ENCODE measurements at places on chromosomes 13 and 19.

DNA sequence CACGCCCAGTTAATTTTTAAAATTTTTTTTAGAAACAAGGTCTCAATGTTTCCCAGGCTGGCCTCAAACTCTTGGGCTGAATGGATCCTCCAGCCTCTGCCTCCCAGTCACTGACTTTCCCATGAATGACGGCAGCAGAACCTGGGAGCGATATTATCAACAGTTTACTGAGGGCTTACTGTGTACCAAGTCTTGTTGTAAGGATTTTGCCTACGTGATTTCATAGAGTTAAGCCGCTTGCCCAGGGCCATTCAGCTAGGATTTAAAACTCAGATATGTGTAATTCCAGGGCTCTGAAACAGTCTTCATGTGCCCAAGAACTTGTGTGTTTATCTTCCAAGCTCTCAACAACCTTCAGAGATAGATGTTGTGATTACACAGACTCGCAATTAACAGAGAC lies 6.0 kb upstream of the KXD1 start:
- no peak overlapping the region for H3K4me3 ChIP-seq
- H3K27me3 ChIP-seq: peaks cover 2% of the 10 kb centered on the region
- no peaks in the 10 kb centered on the region for H3K36me3 ChIP-seq
- H3K27ac ChIP-seq: no peak overlapping the region
- DNase-seq: no peak

DNA sequence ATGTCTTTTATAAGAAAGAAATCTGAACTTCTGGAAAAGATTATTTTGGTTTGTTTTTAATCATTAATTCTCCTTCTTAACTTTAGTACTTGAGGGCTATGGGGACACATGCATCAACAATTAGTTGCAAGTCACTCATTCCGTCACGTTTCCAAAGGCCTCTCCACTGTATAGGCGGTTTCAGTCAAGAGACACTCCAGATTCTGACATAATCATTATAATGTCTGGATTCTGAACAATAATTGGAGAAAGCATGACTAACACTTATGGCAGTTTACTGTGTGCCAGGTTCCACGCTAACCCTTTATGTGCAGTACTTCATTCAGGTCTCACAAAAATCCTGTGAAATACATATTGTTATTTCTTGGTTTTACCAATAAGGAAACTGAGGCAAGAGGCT lies 71.9 kb downstream of the TNFRSF19 start:
- no peak overlapping the region for H3K27ac ChIP-seq
- no peak overlapping the region for H3K4me3 ChIP-seq
- peaks cover 14% of the 10 kb centered on the region for H3K27me3 ChIP-seq
- DNase-seq: no peak
- H3K36me3 ChIP-seq: no peaks in the 10 kb centered on the region

- no peak for DNase-seq
- H3K27me3 ChIP-seq: peaks cover 16% of the 10 kb centered on the region
- no peaks in the 10 kb centered on the region for H3K4me1 ChIP-seq
- no peaks in the 10 kb centered on the region for H3K36me3 ChIP-seq
- no peak overlapping the region for H3K27ac ChIP-seq
Observed at GRCh38 chr13:29722415-29722814, 126.9 kb upstream of the SLC7A1 start.

- H3K27ac ChIP-seq: no peak overlapping the region
- H3K27me3 ChIP-seq: no peaks in the 10 kb centered on the region
- peaks cover 37% of the 10 kb centered on the region for H3K36me3 ChIP-seq
- H3K4me3 ChIP-seq: peak overlapping the region; percentile 91
Observed at GRCh38 chr13:49494645-49495044, 1.1 kb upstream of the PHF11 start.

- no peak for DNase-seq
- H3K36me3 ChIP-seq: no peaks in the 10 kb centered on the region
- H3K27me3 ChIP-seq: peaks cover 43% of the 10 kb centered on the region
Observed at GRCh38 chr13:31121379-31122140, 40.1 kb downstream of the HSPH1 start.

DNA sequence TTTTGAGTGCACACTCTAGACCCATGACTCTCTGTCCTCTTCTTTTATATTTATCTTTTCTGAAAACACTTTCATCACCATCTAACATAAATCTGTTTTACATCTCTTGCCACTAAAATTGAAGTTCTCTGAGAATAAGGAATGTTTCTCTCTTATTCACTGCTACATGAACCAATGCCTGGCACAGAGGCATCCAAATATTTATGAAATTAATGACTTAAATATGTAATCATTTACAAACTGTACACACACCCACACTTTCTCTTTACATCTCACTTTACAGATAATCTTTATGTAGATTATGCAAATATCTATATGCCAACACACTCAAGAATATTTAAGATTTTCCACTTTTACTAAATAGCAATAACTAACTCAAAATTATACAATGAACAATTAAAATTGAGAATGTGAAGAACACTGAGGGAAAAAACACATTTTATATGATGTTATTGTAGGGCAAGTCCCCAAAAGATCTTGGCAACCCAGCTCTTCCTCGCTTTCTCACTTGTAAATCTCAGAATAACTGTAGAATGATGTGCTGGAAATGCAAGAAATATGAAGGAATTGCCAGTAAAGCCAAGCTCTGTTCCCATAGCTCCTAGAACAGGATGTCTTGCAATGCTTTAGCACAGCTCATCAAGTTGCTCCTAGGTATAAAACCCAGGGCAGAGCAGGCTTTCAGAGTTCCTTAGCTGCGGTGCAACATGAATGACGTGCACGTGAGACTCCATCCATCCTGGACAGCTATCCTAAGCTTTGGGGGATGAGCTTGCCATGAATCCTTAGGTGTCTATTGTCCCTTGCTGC lies 50.7 kb downstream of the UGGT2 start:
- H3K27ac ChIP-seq: no peak overlapping the region
- no peaks in the 10 kb centered on the region for H3K4me1 ChIP-seq
- H3K27me3 ChIP-seq: no peaks in the 10 kb centered on the region
- no peak overlapping the region for H3K4me3 ChIP-seq
- no peak for DNase-seq

- no peak overlapping the region for H3K27ac ChIP-seq
- no peaks in the 10 kb centered on the region for H3K4me1 ChIP-seq
- no peaks in the 10 kb centered on the region for H3K36me3 ChIP-seq
- DNase-seq: no peak
- H3K4me3 ChIP-seq: no peak overlapping the region
Observed at GRCh38 chr13:80642641-80643040, 301.7 kb upstream of the SPRY2 start.

DNA sequence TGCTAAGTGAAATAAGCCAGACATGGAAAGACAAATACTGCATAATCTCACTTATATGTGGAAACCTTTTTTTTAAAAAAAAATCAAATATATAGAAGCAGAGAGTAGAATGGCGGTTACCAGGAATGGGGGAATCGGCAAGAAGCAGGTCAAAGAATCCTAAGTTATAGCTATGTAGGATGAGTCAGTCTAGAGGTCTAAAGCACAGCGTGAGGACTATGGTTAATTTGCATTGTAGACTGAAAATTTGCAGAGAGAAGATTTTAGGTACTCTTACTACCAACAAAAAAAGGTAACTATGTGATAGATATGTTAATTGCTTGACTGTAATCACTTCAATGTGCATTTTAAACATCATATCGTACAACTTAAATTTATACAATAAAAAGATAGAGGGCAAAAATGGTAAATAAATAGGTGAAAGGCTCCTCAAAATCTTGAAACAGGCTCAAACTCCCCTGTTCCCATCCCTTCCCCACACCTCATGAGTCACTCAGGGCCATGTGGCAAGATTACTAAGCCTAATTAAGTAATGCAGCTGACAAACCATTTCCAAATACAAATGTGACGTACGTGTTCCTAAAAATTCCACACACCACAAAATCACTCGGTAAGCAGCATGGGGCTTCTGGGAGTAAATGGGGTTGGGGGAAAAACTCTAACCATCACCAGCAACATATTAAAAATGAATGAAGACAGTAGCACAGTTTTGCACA lies 159.0 kb downstream of the USP12 start:
- H3K27ac ChIP-seq: no peak overlapping the region
- no peaks in the 10 kb centered on the region for H3K36me3 ChIP-seq
- DNase-seq: no peak
- H3K27me3 ChIP-seq: peaks cover 16% of the 10 kb centered on the region
- peaks cover 2% of the 10 kb centered on the region for H3K4me1 ChIP-seq

- H3K27me3 ChIP-seq: no peaks in the 10 kb centered on the region
- no peak overlapping the region for H3K4me3 ChIP-seq
- DNase-seq: no peak
- H3K27ac ChIP-seq: no peak overlapping the region
- peaks cover 85% of the 10 kb centered on the region for H3K36me3 ChIP-seq
Observed at GRCh38 chr13:98879127-98879520, 98.7 kb downstream of the DOCK9 start.

DNA sequence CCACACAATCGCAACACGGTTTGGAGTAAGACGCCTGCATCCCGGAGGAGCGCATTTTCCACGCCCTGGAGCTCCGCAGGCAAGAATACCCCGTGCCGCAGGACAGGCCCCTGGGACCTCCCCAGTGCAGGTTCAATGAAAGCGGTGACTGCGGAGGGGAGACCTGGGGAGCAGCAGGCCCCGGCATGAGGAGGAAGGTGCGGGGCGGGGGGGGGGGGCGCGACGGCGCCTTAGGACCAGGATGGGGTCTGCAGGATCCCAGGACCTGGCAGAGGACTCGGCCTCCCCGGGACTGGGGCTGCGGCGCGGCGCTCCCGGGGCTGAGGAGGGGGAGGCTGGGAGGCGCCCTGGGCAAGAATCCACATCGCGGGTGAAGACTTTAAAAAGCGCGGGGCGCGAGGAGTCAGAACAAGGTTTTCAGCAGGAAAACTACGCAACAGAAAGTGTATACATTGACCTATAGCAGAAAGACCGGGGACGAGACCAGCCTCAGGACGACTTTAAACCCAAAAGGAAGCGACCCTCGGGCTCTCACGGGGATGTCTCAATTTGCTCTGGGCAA lies 432 bp downstream of the ZNF611 start:
- H3K4me3 ChIP-seq: peak overlapping the region; percentile 89
- no peaks in the 10 kb centered on the region for H3K27me3 ChIP-seq
- H3K4me1 ChIP-seq: peaks cover 19% of the 10 kb centered on the region
- peaks cover 39% of the 10 kb centered on the region for H3K36me3 ChIP-seq
- H3K27ac ChIP-seq: peak overlapping the region; percentile 81
- no peak for DNase-seq

GRCh38 chr19:42176990-42177685 lies 40.3 kb downstream of the DEDD2 start:
- peaks cover 7% of the 10 kb centered on the region for H3K4me1 ChIP-seq
- peak; percentile 73 for DNase-seq
- H3K36me3 ChIP-seq: no peaks in the 10 kb centered on the region
- H3K27ac ChIP-seq: no peak overlapping the region
- H3K27me3 ChIP-seq: peaks cover 39% of the 10 kb centered on the region

DNA sequence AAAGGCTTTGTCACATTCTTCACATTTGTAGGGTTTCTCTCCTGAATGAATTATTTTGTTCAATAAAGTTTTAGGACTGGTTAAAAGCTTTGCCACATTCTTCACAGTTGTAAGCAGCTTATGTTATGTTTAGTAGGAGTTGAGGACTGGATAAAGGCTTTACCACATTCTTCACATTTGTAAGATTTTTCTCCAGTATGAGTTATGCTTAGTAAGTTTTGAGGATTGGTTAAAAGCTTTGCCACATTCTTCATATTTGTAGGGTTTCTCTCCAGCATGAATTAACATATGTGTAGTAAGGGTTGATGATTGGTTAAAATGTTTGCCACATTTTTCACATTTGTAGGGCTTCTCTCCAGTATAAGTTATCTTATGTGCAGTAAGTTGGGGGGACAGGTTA lies 79.9 kb downstream of the ZNF431 start:
- H3K4me3 ChIP-seq: no peak overlapping the region
- no peaks in the 10 kb centered on the region for H3K4me1 ChIP-seq
- H3K27ac ChIP-seq: no peak overlapping the region
- no peaks in the 10 kb centered on the region for H3K36me3 ChIP-seq
- H3K27me3 ChIP-seq: no peaks in the 10 kb centered on the region
- no peak for DNase-seq

DNA sequence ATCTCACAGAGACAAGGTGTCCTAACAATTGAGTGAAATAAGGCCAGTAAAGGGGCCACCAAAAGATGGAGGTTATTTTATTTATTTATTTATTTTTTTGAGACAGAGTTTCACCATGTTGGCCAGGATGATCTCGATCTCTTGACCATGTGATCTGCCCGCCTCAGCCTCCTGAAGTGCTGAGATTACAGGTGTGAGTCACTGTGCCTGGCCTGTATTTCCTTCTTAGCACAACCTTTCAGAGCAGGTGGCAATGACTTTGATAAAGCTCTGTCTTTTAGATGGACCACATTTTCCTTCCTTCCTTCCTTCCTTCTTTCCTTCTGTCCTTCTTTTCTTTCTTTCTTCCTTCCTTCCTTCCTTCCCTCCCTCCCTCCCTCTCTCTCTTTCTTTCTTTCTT lies 11.0 kb upstream of the DOCK6 start:
- no peak overlapping the region for H3K4me3 ChIP-seq
- H3K4me1 ChIP-seq: no peaks in the 10 kb centered on the region
- H3K27ac ChIP-seq: no peak overlapping the region
- DNase-seq: no peak

DNA sequence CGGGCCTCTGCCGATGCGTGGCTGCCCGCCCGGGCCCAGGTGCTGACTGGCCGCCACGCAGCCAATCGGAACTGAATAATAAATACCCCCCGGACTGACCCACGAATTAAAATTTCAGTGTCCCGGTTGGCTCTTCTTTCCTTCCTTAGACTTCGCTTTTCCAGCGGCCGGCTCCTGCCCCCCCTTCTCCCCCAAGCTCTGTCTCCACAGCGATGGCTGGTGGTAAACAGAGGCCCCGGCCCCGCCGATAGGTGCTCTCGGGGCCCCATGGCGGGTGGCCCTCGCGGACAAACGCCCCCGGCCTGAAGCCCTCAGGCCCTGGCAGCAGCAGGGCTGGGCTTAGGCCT lies 2.6 kb downstream of the ZBTB7A start:
- H3K4me3 ChIP-seq: peak overlapping the region; percentile 80
- no peak overlapping the region for H3K27ac ChIP-seq
- H3K27me3 ChIP-seq: no peaks in the 10 kb centered on the region
- H3K4me1 ChIP-seq: peaks cover 13% of the 10 kb centered on the region

- no peak overlapping the region for H3K4me3 ChIP-seq
- DNase-seq: no peak
- no peaks in the 10 kb centered on the region for H3K4me1 ChIP-seq
- H3K36me3 ChIP-seq: no peaks in the 10 kb centered on the region
Observed at GRCh38 chr13:83980331-83980730, 98.1 kb upstream of the SLITRK1 start.

- DNase-seq: no peak
- no peak overlapping the region for H3K27ac ChIP-seq
- peaks cover 17% of the 10 kb centered on the region for H3K27me3 ChIP-seq
- H3K4me3 ChIP-seq: no peak overlapping the region
Observed at GRCh38 chr19:17393002-17393401, 994 bp downstream of the CCDC194 start.

GRCh38 chr19:40553885-40554857 lies 22.5 kb upstream of the SHKBP1 start:
- DNase-seq: no peak
- peaks cover 33% of the 10 kb centered on the region for H3K27me3 ChIP-seq
- no peak overlapping the region for H3K4me3 ChIP-seq
- no peak overlapping the region for H3K27ac ChIP-seq

DNA sequence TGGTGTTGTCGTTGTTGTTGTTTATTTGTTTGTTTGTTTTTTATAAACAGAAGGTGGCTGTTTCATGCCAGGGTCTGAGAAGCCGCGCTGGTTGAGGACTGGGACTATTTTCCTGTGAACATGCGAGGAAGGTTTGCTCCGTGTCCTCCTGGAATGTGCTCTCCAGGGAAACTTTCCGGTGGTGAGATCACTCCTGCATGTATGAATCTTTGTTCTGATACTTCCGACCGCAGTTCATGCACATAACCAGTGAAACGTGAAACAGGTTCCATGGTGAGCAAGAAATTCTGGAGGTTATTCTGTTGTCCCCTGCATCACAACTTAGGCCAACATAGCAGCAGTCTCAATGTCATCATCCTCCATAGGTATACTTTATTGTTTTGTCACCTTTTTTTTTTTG lies 187.6 kb upstream of the ARGLU1 start:
- H3K4me3 ChIP-seq: no peak overlapping the region
- H3K27me3 ChIP-seq: no peaks in the 10 kb centered on the region

Measured in activated T-helper 2 cell treated with anti-CD3 and anti-CD28 coated beads, Interferon-gamma antibody, Interleukin-2, Interleukin-4, amounts not matched to agents 10 μg/mL and 5 μg/mL and 100 μg/mL, durations not matched to agents 14 hours and 24 hours and 36 hours (primary cell).